ENCODE measurements at places on chromosomes 13 and 19.

- no peak for DNase-seq
Observed at GRCh38 chr19:6734096-6734696, 3.2 kb downstream of the GPR108 start.

- no peak for DNase-seq
Observed at GRCh38 chr13:106277484-106278154, 257.8 kb downstream of the EFNB2 start.

- DNase-seq, result no peak
Observed at GRCh38 chr13:27449081-27449603, 1.2 kb downstream of the MTIF3 start.

GRCh38 chr13:51821606-51822005 is 17.6 kb upstream of the DHRS12 start:
- no peak for DNase-seq

GRCh38 chr13:94478913-94479312 is 569 bp downstream of the DCT start:
- no peak for DNase-seq

GRCh38 chr13:36530050-36530789 is 97.9 kb downstream of the CCNA1 start:
- DNase-seq, result no peak

- DNase-seq, result no peak
Observed at GRCh38 chr19:2248136-2249009, 750 bp upstream of the AMH start.
